Stomach (tissue), 19 donors: ENCODE measurements at places on chromosomes 16 and 17. TPM values are rescaled to one million over a fixed set of nuclear protein-coding genes. Genes with fewer than 3 reads are reported as not detected.

Gene DDX19B
- 34.3 TPM for total RNA-seq

Gene ARHGDIA
- 117 TPM for total RNA-seq

Gene LPCAT2
- not detected for total RNA-seq

Gene SDR42E2
- not detected for total RNA-seq

Gene KRT27
- not detected for total RNA-seq

Gene MYH2
- not detected for total RNA-seq

- DNase-seq: no peak
Observed at GRCh38 chr17:30323895-30324319, 9.9 kb downstream of the TMIGD1 start.

GRCh38 chr16:68826652-68827051, 16.7 kb upstream of the TANGO6 start:
- DNase-seq: no peak

GRCh38 chr16:11072420-11073153, 128.2 kb downstream of the CLEC16A start:
- DNase-seq: no peak

DNA sequence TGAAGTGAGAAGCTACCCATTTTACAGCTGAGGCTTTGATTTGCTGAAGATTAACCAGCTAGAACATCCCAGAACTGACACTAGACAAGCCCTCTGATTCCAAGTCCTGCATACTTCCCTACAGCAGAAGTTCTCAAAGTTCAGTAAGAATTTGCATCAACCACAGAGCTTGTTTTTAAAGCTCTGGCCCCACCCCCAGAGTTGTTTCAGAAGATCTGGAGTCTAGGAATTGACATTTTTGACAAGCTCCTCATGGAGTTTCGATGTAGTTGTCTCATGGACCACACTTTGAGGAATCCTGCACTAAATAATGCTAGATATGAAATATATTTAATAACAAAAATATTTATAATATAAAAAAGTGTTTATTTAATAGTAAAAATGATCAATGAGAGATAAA, 120.3 kb upstream of the ADAMTS18 start:
- DNase-seq: no peak

- DNase-seq: no peak
Observed at GRCh38 chr17:60351012-60351695, 40.8 kb downstream of the USP32 start.

- no peak for DNase-seq
Observed at GRCh38 chr17:39822051-39822451, 42.1 kb downstream of the IKZF3 start.

DNA sequence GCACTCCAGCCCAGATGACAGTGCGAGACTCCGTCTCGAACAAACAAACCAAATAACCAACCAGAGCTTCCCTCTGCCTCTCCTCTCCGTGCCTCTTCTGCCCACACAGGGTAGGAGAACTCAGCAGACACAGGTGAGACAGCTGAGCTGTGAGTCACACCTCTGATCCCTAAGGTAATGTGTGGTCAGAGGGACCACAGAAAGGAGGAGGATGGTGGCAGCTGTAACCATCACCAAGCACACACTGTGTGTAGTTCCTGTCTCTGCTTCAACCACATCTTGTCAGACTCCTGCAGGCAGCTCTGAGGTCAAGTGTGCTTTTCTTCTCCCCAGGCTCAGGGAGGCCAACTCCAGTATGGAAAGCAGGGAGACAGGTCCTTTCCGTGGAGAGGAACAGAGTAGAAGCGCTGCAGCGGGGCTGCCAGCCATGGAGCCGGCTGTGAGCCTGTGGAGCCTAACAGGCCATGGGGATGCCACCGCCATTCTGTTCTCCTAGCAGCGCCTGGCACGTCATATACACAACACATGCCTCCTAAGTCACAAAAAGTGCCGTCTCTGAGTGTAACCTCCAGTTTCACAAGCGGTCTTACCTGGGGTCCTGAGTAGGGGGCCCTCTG, 7.1 kb downstream of the NUDT16L1 start:
- no peak for DNase-seq

GRCh38 chr17:75404731-75405364, 630 bp downstream of the GRB2 start:
- peak; percentile 75 for DNase-seq

DNA sequence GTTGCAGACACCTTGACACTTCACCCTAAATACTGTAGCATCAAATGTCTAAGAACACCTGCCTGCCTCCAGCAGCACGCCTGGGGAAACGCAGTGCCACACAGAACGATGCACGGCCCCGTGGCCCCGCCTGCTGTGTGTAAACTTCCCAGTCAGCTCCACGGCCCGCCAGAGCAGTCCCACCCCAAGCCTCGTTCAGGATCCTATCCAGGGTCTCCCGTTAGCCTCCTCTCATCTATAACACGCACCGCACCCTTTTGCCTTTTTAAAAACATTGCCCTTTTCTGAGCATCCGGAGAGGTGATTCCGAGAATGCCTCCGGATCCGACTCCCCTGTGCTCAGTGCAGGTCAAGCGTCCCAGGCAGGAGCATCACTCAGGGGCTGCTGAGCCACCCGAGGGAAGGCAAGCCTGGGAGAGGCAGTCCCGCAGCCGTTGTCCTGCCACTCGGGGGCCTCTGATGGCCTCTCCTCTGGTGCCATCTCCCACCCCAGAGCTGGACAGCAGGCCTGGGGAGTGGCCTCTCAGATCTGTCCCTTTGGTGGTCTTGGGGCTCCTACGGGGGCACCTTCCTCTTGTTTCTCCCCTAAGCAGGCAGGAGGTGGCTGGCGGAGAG, 37.9 kb upstream of the SLC38A10 start:
- peak; percentile 67 for DNase-seq

DNA sequence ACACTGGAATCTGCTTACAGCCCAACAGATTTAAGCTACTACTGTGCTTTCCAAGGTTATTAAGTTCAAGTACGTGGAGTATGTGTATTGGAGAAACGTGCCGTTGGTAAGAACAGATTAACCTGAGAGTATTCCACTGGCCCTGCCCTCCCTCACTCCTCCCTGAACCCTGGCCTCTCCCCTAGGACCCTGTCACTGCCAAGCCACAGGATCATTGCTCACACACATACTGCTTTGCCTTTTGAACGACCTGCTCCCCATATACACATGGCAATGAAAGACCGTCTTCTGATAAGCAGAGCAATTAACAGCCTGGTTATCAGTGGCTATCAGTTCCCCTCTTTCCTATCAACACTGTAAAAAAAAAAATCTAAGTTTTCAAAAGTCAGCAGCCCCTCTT, 458.9 kb upstream of the DYNLRB2 start:
- no peak for DNase-seq

GRCh38 chr17:18087610-18088491, at the start of gene DRG2:
Gene DRG2, plus strand, starts transcription at chr17:18087948. Its CDS starts 76 bp downstream, at chr17:18088024.
- peak; percentile 96 for DNase-seq

DNA sequence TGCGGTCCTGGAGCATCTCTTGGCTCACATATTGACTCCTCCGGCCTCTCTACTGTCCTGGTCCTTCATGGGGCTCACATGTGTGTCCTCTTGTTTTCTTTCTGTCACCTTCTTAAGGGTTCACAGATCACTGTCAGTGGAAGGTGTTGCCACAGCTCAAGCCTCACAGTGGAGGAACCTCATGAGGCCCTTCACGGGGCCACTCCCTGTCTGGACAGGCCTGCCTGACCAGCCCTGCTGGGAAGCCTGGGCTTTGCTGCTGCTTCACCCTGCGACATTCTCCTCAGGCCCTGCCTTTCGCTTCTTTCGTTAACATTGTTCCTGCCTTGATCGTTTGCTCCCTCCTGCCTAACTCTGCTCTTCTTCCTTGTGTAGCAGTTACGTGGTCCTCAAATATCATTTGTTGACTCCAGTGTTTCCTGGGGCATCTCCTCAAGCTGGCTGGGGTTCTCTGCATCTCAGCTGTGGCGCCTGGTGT, 55.9 kb downstream of the WDR45B start:
- DNase-seq: peak; percentile 57

- DNase-seq: no peak
Observed at GRCh38 chr16:2468725-2469398, 2.2 kb upstream of the NTN3 start.

DNA sequence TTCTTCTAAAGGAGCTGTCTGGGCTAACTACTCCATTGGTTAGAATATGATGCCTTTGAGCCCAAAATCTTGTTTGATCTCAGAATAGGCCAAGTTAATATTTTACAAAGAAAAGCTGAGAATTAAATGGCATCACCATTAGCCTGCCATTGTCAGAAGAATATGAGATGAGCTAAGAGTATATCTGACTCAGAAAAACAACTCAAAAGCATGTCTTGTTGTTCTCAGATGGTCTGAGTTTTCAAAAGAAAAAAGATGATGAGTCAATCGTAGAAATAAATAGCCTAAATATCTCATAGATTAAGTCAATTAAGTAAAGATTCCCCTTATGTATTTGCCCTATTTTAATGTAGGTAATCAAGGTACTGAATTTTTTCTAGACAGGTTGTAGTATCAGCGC, 197.1 kb upstream of the TBX2 start:
- DNase-seq: no peak

DNA sequence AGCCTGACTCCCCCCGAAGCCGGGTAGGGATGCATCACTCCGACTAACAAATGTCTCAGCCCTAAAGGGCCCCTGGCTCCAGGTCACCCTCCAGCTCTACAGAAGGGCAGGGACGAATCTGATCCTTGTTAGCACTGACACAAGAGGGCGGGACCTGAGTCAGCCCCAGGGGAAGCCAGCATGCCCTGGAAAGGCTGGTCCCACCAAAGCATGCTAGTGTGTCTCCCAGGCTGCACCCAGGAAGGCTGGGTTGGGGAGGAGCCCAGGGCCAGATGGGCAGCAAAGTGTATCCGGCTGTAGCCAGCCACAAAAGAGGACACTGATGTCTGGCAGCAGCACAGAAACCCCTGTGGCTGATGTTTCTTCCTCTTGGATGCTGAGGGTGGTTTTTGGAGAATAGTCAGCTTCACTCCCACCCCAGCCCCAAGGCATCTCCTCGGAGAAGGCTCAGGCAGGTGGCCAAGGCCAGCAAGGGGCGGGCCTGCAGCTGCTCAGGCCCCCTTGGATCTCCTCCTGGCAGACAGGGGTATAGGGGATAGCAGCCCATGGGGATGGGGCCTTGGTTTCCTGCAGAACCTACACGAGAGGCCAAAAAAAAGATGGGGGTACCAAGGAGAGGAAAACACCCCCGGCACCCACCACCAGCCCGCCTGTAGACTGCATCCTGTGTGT, 11.0 kb downstream of the NATD1 start:
- DNase-seq: no peak

DNA sequence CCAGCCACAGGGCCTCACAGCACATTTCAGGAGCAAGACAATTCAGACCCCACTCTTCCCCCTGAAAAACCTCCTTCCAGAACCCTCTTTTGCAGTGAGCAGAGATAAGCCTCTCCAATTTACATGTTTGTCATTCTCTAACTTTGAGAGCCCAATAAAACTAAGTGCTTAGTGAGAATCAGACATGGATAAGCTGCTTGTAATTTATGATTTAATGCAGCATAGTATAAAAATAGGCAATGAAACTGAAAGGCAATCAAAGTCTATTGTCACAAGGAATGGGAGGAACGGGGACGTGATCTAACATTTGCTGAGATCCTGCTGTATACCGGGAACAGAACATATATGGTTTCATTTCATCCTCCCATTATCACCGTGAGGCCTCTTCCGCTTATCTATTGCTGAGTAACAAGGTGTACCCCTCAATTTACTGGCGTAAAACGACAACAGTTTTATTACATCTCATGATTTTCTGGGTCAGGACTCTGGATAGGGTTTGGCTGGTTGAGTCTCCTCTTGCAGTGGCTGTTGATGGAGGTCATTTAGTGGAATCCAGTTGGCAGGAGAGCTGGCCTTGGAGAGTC, 597.4 kb downstream of the MAF start:
- DNase-seq: no peak

- no peak for DNase-seq
Observed at GRCh38 chr17:33642002-33642401, 348.9 kb upstream of the ASIC2 start.

DNA sequence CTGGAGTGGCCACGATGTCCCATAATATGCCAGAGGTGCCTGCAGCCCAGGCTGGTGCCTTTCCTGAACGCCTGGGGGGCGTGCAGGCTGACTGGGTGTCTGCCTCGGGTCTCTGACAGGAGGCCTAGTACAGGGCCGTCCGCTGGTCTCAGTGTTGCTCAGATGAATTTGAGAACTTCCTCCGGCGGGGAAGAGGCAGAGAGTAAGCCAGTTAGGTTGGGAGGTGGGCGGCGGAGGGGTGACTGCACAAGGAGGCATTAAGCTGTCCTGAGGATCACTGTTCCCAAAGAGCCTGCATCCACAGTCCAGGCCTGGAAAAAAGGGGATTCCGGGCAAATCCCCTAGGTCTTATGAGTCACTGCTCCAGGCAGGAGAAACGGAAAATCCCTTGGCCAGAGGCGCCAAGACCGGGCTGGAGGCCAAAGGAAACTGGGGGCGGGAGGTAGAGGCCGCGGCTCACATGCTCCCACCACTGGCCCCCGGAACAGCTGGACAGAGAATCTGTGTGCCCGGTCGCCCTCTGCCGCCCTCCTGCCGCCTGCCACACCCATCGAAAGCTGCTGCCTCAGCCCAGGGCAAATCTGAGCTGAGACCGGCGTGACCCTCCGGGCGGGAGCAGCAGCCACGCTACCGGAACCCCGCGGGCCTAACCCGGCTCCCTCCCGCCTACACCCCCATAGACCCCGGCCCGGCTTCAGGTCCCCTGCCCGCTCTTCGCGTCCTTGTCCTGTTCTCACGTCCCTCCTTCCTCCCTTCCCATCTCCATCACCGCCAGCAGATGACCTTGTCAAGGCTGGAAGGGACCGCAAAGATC, 1.2 kb downstream of the TRIM47 start:
- peak; percentile 88 for DNase-seq

DNA sequence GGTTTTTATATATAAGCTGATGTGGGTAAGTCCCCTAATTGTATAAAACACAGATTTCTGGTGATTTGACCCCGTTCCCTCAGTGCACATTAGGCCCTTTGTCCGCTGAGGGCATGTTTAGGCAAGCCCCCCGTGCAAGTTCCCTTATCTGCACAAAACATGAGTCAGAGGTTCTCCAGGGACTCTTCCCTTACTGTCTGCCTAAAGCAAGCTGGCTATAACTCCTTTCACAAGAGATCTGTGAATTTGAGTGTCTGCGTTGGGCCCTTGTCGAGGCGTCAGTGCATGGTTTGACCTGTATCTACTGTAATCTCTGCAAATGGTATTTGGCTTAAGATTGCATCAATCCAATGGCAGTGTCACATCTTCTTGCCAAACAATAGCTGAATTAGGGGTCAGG, 712.8 kb downstream of the CDH8 start:
- DNase-seq: no peak
